Right cardiac atrium (tissue), 5 donors: ENCODE measurements at places on chromosomes 16 and 17. TPM values are rescaled to one million over a fixed set of nuclear protein-coding genes. Genes with fewer than 3 reads are reported as not detected.

CACNG3 gene
- total RNA-seq: not detected

GRB7 gene
- 2.7 TPM for total RNA-seq

MATCAP1 gene
- total RNA-seq: 16.9 TPM

HAGH gene
- 136 TPM for total RNA-seq

DNA sequence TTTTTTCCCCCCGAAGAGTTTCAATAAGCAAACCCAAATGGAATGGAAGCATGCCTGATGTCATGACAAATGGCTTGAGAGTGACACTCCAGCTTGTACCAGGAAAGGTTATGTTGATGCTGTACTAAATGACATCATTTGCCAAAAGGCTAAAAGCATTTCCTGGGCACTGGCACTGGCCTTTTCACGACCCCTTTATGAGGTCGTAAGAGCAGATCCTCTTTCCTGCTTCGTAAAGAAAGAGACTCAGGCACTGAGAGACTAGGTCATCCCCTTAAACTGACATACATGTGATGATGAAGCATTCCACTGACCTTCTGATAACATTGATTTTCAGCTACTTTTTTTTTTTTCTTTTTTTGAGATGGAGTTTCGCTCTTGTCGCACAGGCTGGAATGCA, 30.5 kb downstream of the CEP295NL start:
- no peak for DNase-seq

DNA sequence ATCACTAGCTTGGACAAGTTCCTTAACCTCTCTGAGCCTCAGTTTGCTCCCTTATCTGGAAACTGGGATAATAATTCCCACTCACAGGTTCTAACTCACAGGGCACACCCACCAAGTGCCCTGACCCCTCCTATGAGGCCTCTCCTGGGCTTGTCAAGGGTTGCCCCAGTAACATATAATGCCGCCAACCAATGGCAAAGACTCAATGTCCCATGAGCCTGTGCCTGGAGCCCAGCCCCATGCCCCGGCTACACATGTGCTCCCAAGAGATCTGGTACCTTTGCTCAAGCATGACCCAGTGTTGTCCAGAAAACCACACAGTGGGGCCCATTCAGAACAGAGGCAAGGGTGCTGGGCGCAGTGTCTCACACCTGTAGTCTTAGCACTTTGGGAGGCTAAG, 8.5 kb upstream of the FBXL19 start:
- no peak for DNase-seq

- DNase-seq: no peak
These were observed 135.6 kb downstream of the MSI2 start for GRCh38 chr17:57391857-57392471.

GRCh38 chr17:49748223-49748622, 15.7 kb downstream of the FAM117A start:
- DNase-seq: no peak

DNA sequence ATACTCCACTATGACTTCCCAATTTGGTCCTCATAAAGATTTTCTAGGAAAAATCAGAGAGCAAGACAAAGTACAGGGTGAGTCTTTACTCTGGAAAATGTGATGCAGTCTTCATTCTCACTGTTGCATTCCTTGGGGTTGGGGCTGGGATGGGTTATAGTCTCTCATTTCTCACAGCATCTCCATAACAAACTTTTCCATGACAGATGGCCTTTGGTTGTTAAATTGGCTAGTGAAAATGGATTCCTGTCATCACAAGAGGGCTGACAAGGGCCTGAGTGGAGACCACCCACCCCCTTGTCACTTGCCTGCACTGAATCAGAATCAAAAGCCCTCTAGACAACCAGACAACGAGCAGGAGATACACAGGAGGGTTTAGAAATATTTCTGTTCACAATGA, 174.6 kb downstream of the AATF start:
- no peak for DNase-seq

GRCh38 chr16:1492923-1493745, at the start of gene TELO2:
Gene TELO2, plus strand, starts transcription at chr16:1493360. Its CDS starts 922 bp downstream, at chr16:1494282.
- peak; percentile 93 for DNase-seq

DNA sequence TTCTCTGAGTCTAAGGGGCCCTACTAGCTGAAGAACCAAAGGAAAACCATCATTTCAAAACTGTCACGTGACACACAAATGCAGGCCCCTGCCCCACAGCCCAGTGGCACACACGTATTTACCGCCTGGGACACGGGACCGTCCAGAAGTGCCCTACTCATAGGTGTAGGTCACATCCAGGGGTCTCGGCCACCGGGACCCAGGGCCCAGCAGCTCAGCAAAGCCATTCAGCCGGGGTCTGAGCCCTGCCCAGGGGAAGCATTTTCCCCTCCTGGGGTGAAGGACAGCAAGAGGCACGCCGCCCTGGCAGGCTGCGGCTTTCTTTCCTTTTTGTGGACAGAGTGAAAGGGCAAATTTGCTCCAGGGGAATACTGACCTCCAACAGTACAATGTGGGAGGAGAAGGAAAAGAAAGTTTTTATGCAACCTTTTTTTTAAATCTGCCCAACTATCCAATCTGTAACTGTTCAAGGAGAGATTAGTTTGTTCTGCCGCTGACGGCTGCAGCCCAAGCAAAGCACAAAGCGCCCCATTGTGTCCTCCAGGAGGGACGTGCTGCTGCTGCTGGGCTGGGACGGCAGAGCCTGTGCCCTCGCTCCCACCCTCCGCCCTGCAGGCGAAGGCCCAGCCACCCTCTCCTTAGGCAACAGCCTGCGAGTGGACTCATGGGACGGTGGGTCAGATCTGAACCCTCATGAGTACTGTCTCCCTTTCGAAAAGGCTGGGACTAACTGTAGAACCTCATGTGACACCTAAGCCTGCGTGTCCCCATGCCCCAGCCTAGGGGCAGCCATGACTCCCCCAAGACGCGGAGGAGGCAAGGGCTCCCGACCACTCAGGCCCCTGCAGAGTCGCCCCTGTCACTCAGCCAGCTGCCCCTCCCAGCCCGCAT, 21.3 kb downstream of the SLC7A5 start:
- DNase-seq: peak; percentile 80

GRCh38 chr16:30530163-30531037, 4.0 kb upstream of the ZNF768 start:
- DNase-seq: no peak

DNA sequence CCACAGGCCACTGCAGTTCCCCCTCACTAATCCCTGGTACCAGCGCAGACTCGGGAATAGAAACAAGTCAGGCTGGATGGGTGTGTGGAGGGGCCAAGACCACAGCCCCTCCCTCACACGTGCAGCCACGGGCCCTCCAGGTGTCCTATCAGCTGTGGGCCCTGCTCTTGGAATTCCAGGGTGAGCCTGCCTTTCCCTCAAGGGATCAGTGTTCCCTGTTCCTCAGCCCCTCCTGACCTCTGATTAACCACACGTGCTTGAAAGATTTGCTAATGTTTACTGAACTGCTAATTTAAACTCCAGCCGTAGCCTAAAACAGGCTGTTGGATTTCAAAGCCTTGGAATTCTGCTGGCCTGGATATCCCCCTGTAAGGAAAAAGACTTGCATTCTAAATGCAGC, 146.4 kb downstream of the SOCS1 start:
- no peak for DNase-seq

GRCh38 chr17:11742886-11743285, 144.6 kb downstream of the DNAH9 start:
- DNase-seq: no peak

GRCh38 chr17:72804949-72805707, 287.4 kb downstream of the SLC39A11 start:
- DNase-seq: no peak

DNA sequence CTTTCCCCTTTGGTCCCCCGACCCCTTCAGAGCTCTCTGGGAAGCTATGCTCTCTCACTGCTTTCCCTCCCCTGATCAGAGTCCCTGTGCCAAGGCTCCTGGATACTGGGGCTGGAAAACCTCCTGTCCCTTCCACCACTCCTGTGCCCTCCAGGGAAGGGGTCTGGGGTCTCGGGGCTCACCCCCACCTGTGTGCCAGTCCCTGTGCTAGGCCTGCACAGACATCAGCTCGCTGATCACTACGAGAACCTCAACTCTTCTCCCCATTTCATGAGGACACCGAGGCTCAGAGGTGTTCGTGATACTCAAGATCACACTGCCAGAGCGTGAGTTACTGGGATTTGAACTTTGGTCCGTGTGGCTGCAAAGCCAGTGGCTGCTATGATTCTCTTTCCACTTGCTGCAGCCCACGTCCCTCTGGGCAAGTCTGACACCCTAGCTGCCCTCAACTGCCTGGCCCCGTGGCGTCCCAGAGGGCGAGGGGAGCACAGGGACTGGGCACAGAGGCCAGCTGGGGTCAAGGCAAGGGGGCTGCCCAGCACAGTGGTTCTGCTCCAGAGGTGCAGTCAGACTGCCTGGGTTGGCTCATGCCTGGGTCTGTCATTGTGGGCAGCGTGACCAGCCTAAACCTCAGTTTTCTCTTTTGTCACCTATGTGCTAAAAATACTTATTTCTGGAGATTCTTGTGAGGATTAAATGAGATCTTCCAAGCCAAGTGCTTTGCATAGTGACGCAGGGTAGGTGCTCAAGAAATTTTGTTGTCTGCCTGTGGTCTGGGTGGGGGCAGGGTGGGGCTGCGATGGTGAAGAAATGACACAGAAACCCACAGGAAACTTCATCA, 43.8 kb upstream of the TOB1 start:
- no peak for DNase-seq

DNA sequence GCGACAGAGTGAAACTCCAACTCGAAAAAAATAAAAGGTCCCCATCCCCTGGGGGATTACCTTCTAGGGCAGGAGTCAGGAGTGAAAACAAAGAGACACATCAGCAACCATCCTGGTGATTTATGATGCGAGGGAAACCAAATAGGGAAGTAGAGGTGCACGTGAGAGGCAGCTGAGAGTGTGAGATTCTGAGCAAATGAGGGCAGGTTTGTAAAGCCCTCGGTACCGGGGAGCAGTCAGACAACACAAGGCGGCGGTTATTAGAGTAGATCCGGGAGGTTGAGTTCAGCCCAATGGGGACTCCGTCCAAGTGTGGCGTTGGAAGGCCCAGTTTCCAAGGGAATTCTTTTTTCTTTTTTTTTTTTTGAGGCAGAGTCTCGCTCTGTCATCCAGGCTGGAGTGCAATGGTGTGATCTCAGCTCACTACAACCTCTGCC, 7.4 kb upstream of the ARMC7 start:
- DNase-seq: no peak

DNA sequence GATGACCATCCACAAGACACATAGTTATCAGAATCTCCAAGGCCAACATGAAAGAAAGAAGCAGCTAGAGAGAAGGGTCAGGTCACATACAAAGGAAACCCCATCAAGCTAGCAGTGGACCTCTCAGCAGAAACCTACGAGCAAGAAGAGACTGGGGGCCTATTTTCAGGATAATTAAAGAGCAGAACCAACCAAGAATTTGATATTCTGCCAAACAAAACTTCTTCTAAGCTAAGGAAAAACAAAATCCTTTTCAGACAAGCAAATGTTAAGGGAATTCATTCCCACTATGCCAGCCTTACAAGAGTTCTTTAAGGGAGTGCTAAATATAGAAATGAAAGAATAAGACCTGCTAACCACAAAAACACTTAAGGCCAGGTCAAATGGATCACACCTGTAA, 47.8 kb downstream of the ITFG1 start:
- no peak for DNase-seq

DNA sequence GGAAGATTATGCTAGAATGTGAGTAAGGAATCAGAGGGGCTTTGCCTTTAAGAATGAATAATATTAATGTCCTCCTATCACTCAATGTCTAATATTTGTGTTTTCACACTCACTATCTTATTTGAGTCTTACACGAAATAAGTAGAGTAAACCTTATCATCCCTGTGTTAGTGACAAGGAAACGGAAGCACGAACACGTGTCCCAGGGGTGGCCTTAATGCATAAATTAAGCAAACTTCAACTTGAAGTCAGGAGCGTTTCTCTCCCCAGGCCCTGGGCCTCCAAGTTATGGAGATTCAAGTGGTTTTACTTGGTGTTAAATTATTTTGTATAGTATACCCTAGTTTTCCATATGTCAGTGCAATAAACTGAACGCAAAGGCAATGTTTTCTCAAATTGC, 96.0 kb downstream of the WDR59 start:
- no peak for DNase-seq

DNA sequence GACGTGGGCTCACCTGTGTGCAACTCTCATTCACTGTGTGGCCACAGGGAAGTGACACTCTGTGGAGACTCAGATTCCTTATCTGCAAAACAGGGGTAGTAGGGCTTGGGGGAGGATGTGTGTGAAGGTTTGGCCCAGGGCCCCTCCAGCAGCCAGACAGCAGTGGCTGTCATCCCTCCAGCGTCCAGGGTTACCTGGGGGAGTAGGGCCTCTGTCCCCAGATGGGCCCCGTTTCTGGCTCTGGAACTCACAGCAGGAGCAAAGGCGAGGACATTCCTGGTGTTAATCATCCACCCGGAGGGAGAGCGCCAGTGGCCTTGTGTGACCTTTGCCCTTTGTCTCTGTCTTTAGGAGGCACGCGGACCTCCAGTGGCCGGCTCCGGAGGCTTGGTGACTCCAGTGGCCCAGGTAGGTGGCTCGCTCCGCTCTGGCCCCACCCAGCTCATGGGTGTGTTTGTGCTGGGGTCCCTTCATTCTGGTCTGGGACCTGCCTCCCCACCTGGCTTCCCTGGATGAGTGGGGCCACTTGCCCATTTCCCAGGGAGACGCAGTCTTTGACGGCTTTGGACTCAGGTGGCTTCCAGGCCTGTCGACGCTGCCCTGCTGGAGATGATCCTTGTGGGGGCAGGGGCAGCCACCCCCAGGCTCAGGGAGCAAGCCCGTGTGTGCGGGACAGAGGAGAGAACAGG, 166.2 kb downstream of the SEC14L1 start:
- DNase-seq: no peak

- DNase-seq: no peak
These were observed 27.9 kb downstream of the SMG6 start for GRCh38 chr17:2275722-2276121.

DNA sequence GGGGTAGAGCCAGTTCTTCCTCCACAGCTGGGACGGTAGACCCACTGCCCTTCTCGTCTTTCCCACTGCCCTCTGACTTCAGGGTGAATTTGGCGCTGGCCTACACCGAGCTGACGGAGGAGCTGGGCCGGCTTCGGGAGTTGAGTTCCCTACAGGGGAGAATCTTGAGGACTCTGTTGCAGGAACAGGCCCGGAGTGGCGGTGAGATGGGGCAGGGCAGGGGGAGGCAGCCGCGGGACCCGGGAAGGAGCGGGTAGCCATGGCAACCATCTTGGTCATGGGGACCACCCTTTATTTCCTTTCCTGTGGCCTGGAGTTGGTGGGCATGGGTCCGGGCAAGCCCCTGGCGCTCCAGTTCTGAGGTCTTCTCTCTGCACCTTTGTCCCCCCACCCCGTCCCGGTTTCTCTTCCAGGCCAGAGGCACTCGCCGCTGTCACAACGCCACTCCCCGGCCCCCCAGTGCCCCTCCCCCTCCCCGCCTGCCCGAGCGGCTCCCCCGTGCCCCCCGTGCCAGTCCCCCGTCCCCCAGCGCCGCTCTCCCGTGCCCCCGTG, 14.4 kb downstream of the TBKBP1 start:
- no peak for DNase-seq

- DNase-seq: peak; percentile 81
These were observed 10.2 kb upstream of the HOXB9 start for GRCh38 chr17:48636177-48637018.

- no peak for DNase-seq
These were observed 31.6 kb downstream of the MGRN1 start for GRCh38 chr16:4656221-4656620.

GRCh38 chr16:52535076-52535475, 11.9 kb downstream of the TOX3 start:
- no peak for DNase-seq
